ENCODE measurements at places on chromosomes 3 and 15. TPM values are rescaled to one million over a fixed set of nuclear protein-coding genes. Genes with fewer than 3 reads are reported as not detected.

GRCh38 chr3:9681723-9682081, 21.9 kb upstream of the CPNE9 start:
- DNase-seq: no peak

DNA sequence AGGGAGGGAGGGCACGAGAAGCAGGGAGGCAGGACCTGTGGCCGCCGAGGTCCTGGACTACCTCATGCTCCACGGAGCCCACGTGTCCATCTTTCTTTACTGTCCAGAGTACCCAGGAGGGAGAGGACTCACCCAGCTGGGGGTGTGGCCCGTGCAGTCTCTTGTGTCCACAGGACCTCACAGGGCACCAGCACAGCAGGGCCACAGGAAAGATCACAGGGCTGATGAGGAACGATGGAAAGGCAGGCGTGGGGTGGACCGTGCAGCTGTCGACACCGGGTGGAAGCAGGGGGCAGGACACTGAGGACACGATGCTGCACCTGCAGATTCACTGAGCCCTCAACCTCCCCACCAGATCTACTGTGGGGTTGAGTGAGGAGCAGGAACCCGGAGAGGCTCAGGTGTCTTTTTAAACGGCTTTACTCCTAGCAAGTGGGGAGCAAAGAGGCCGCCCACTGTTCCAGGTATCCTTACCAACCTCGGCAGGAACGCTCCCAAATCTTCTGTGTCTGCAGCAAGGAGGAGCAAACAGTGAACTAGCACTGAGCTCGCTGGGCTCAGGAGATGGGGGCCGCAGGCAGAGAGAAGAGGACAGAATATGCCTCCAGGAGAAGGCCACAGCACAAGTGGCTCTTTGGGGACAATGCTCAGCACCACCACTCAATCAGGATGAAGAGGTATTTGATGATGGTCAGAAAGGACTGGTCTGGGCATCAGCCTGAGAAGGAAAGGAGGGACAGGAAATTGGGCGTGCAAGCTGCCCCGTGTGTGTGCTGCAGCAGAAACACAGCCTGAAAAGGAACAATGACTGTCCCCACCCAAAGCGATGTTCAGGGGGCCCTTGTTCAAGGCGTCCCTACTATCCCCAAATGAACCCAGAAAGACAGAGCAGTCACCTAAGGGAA, 198.8 kb downstream of the XXYLT1 start:
- no peak for DNase-seq

DNA sequence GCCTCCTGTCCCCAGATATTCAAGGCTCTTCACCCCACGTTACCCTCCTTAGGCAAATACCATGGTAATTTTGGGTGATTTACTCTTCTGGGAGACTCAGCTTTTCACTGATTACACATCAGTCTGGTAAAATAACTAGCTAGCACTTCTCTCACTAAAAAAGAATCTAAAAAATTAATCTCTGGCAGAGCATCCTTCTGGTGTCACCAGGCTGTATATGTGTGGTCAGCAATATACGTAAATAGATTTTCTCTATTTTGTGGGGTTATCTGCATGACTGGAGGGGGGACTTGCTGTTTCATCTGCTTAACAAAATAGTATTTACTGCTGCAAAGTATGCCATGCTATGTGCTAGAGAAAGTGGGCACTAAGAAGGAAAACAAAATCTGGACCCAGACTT, 45.1 kb downstream of the LRRC28 start:
- no peak for DNase-seq

DNA sequence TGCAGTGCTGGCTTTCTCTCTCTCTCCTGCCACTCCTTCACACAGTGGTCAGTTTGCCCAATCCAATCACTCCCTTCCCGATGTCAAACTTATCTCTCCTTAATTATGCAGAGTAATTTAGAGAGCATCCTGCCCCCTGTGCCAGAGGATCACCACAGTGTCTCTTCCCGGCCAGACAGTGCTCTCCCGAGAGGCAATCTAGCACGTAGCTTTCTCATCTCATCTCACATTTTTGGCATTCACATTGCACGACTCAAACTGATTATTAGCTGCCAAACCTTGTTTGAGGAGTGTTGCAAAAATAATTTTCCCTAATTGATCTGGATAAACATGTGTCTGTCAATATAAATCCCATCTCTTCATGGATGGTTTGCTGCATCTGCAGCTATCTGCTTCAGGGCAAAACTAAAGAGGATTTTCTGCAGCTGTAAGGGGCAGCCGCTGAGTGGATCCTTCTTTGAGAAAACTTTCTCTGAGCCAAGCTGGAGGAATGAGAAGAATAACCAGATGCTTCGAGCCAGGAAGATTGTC, 37.8 kb downstream of the SSUH2 start:
- no peak for DNase-seq

CHL1 gene
- 2.0 TPM for polyA plus RNA-seq

KBTBD8 gene
- polyA plus RNA-seq: 1.3 TPM

DNA sequence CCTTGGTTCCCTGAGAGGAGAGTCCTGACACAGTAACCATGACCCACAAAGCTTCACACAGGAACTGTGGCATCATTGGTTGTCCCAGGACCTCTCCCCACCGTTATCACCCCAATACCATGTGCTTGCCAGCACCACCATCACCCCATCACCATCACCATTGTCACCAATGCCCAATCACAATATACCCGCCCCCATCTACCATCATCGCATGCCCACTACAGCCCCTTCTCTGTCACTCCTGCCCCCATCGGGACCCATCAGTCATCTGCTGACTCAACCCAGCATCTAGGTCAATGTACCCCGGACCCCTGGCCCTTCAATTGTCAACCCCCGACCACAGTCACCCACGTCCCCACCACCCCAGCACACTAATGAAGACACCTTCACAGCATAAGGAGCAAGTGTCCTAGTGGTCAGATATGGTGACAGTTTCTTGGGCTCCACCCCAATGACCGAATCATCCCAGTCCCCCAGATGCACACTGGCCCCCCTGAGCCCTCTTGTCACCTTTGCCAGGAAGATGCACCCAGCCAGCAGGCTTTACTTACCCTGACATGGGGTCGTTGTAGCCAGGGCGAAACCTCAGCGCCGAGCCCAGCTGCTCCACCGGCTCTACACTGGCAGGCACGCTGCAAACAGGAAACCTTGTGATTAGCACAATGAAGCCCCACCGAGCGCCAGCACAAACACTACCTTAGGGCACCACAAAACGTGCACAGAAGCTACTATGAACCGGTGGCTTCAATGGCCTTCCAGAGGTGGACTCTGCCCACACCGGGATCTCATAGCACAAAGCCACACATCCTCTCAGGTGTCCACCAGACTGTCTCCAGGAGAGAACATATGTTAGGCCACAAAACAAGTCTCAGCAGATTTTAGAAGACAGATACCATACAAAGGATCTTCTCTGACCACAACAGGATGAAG, 25.1 kb downstream of the SHISA5 start:
- DNase-seq: no peak

- DNase-seq: no peak
Measured at GRCh38 chr3:196721097-196721496, 8.9 kb downstream of the PIGX start.

GRCh38 chr3:57544181-57545125, at the start of gene DNAH12:
DNAH12 (minus strand) TSS chr3:57544344; CDS start chr3:57542870, 1,474 bp downstream.
- DNase-seq: peak; percentile 63

TMC3 gene
- polyA plus RNA-seq: 0.20 TPM

DNA sequence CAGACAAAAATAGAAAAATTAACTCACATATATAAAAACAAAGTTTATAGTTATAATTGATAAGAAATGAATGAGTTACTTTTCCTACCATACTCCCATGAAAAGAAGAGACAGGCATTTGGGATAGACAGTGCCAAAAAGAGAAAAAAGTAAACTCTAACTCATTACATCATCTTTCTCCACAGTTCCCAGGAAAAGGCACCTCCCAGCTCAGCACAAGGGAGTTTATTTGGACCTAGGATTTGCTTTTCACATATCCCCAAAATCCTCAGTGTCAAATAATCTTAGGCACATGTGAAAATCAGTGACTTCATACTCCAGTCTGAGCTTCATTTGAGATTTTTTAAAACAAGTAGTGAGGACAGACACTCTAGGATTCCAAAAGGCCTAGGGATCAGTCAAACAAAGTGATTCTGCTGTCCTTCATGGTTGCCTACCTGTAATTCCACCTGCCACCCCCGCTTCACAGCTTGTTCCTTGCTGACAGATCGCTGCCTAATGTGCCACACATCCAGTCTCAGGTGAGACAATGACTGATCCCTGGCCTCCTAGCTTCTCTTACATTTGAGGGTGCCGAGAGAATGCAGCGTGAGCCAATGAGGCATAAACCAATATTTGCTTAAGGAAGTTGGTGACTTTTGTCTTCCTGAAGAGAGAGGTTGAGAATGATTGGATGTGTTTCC, 573.7 kb downstream of the TBL1XR1 start:
- DNase-seq: no peak

LNP1 gene
- 8.3 TPM for polyA plus RNA-seq

GRCh38 chr3:11140030-11140712, 14.1 kb upstream of the HRH1 start:
- DNase-seq: no peak

- DNase-seq: no peak
Measured at GRCh38 chr3:41418961-41419691, 219.8 kb downstream of the CTNNB1 start.

- no peak for DNase-seq
Measured at GRCh38 chr15:39843565-39843964, 60.9 kb upstream of the FSIP1 start.

GRCh38 chr15:90870354-90871138, 2.2 kb downstream of the FURIN start:
- no peak for DNase-seq

DNA sequence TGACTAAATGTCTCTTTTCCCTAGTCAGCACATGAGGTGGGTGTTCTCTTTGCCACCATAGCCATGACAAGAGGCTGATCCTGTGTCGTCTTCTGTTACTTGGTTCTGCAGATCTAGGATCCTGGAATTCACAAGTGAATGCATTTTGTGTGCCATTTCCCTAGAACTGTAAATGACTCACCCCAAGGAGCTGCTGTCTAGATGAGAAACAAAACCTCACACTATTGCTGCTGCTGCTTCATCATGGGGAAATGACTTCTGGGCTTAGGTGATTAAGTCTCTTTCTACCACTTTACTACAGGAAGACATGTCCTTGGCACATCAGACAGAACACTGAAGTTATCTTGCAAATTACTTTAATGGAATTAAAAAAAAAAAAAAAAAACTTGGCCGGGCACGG, 54.9 kb downstream of the SLCO3A1 start:
- no peak for DNase-seq

DNA sequence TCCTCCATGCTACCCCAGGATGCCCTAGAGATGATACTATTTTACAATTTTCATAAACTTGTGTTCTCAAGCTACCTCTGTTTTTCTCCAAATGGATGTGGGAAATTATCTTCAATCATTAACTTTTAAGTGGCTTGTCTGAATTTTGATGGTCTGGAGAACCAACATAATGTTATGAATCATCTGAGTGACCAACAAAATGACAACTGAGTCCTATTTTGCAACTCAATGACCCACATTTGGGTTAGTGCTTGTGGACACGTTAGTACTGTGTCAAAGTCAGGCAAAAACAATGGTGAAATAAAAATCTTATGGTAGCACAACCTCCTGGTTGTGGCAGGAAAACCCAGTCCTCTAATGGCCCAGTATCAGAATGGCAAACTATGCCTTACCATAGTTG, 352.4 kb upstream of the ZNF385D start:
- no peak for DNase-seq

WNT5A gene
- 24.0 TPM for polyA plus RNA-seq

DNA sequence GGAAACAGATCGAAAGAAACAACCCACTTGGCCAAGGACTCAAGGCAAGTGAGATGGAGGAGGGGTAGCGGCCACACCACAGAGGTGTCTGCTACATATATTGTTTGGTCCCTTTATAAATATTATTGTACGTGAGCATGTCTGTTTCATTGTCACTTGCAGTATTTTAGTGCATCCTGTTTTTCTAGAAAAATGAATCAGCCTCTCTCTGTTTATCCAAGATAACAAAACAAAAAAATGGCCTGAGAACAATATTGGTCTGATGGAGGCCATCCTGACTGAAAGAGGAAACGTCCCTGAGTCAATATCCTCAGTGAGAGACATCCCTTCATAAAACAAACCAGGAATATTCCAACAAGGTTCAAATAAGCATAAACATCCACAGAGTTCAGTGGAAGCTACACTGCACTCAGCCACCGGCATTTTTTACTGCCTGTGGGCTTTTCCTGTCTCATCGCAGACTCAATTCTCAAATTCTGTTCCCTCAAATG, 42.0 kb downstream of the WWTR1 start:
- no peak for DNase-seq

Measured in right lung (tissue), 10 donors.